AG10803 (cell line): ENCODE measurements at places on chromosomes 11 and 22.

GRCh38 chr11:44316659-44317240 lies 6.8 kb upstream of the ALX4 start:
- DNase-seq: no peak

DNA sequence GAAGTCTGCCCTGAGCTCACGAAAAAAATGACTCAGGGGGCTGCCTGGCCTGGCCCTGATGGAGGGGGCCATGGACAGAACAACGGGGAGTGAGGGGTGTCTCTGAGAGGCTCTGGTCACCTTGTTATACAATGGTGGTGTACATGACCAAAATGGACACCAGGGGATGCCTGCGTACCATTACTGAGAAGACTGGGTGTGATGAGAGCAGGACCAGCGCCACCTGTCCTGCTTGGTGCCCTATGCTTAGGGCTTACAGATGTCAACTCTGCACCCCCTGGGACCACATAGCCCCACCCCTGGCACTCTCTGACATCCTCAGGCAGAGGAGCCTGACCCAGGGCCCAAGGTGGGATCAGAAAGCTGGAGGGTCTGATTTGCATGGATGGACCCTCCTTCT lies 104.8 kb downstream of the ZNF280B start:
- no peak for DNase-seq

- DNase-seq: no peak
These were observed 4.6 kb upstream of the IL17REL start for GRCh38 chr22:50016988-50017700.

- DNase-seq: peak; percentile 88
These were observed 23.0 kb upstream of the EXPH5 start for GRCh38 chr11:108616549-108616948.

- no peak for DNase-seq
These were observed 39.1 kb downstream of the CASP12 start for GRCh38 chr11:104858882-104859775.

GRCh38 chr22:41021061-41021612 lies 70.0 kb downstream of the RBX1 start:
- DNase-seq: no peak

- DNase-seq: peak; percentile 56
These were observed 1012.1 kb downstream of the OPCML start for GRCh38 chr11:132520199-132520598.

DNA sequence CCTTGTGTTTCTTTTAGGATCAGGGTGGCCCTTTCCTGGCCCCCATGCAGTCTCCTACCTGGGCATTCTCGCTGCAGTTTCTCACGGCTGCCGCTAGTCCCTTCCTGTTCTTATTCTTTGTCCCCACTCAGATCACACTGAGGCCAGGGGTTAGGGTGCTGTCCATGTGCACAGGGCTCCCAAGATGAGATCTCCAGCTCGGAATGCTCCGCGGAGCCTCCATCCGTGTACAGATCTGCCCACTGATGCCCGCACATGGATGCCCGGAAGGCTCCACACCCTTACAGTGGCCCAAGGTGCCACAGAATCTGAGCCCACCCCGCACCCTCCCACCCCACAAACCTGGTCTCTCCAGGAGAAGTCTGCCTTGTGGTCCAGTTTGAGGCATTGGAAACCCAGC lies 457.3 kb downstream of the TBC1D22A start:
- no peak for DNase-seq

DNA sequence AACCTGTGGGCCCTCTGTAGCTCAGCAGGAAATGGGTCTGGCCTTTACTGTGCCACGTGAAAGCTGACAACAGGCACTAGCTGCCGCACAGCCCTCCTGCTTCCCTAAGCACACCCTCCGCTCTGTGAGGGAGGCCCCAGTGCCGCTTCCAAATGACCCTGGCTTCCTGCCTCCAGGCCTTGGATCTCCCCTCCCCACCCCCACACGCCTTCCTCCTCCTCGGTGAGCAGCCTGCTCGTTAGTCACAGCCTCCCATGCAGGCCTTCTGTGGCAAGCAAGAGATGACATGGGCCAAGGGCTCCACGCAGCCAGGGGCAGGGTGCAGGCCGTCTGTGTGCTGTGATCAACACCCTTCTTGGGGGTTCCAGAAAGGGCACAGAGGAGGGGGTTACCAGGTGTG lies 15.3 kb upstream of the RASL10A start:
- DNase-seq: peak; percentile 46

DNA sequence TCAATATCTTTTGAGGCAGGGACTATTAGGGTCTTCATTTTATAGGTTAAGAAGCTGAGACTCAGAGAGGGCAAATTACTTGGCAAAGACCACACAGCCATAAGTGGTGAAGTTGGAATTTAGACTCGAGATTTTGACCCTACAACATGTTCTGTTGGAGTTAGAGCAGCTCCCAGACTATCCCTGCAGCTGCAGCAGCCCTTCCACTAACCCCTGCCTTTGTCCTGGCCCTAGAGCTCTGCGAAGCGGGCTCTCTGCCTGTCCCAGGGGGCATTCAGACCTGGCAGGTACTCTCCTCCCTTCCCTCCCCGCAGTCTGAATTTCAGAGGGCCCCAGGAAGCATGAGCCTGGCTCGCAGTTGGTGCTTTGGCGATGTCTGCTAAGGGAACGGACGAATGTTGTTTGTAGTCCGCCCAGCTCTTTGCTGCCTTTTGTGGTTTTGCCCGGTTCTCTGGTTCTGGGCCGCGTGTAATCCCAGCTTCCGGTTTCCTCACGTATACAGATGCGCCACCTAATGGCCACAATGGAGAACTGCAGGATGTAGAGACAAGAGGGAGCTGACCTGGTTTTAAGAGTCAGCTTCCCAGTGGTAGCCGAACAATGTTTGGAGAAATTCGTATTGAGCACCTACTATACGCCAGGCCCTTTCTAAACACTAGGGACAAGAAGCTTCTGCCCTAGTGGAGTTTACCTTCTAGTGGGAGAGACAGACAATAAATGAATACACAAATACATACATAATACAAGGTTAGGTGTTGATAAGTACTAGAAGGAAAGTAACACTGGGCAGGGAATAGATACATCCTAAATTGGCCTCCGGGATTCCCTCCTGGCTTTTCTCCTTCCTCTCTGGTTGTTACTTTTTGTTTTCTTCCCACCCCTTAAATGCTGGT lies 125.2 kb downstream of the ST3GAL4 start:
- peak; percentile 85 for DNase-seq

- peak; percentile 75 for DNase-seq
These were observed 3.9 kb downstream of the JOSD1 start for GRCh38 chr22:38696606-38697424.

- DNase-seq: no peak
These were observed 20.0 kb downstream of the TPBGL start for GRCh38 chr11:75260396-75261170.

GRCh38 chr11:8544807-8545206 lies 49.2 kb downstream of the STK33 start:
- no peak for DNase-seq

GRCh38 chr11:123233280-123233974 lies 38.4 kb upstream of the CLMP start:
- DNase-seq: peak; percentile 13

GRCh38 chr11:76209375-76209972 lies 3.2 kb upstream of the WNT11 start:
- DNase-seq: no peak

- DNase-seq: peak; percentile 76
These were observed 13.6 kb upstream of the NUP160 start for GRCh38 chr11:47861728-47862127.

- peak; percentile 93 for DNase-seq
These were observed 29.5 kb downstream of the DKK3 start for GRCh38 chr11:11978792-11979487.

- no peak for DNase-seq
These were observed 7.6 kb downstream of the PLEKHB1 start for GRCh38 chr11:73653996-73654395.

- no peak for DNase-seq
These were observed 5.9 kb upstream of the TOMM22 start for GRCh38 chr22:38675833-38676232.

GRCh38 chr11:64007629-64008282 lies 21.5 kb downstream of the OTUB1 start:
- no peak for DNase-seq

GRCh38 chr22:17120281-17120680 lies 879 bp downstream of the TMEM121B start:
- DNase-seq: peak; percentile 19

DNA sequence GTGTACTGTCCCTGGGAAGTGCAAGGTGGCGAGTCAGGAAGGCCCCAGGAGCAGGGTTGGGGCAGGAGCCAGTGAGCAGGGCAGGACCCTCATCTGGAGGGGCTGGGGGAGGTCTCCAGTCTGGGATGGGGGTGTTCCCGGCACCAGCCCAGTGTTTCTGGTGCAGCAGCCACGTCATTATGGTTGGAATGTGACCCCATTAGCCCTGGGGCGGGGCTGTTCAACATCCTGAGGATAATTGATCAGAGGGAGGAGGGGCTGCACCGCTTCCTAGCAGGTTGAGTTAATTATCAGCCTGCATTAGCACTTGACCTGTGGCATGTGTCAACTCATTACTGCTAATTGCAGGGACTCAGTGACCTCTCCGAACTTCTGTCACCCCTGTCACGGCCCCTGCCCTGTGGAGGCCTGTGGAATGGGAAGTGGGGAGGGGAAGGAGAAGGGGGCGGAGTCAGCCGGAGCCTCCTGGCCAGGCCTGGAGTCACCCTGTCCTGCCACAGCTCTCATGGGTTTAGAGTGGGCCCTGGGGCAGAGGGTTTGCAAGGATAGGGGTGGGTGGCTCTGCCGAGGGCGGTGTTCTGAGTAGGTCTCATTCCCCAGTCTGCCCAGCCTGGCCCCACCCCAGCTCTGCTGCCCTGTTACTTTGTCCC lies 52.8 kb upstream of the CCDC188 start:
- DNase-seq: peak; percentile 9

- DNase-seq: peak; percentile 55
These were observed 64.9 kb downstream of the DEPDC5 start for GRCh38 chr22:31818481-31819392.

DNA sequence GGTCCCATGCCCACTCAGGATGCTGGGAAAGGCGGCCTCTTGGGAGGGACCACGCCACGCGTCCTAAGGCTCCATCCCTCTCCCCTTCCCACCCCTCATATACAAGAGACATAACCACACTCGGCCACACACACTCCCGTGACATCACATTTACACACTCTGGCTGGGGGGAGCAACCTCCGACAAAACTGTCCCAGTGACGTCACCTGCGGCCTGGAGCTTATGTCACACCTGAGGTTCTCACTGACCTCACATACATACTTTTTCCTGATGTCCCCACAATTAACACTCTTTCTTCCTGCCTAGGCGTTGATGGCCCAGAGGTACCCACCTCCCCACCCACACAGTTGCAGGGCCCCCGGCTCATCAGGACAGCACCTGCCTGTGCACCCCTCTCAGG lies 1.9 kb downstream of the ELFN2 start:
- DNase-seq: no peak

GRCh38 chr11:19975414-19975990 lies 184.8 kb downstream of the DBX1 start:
- DNase-seq: no peak

DNA sequence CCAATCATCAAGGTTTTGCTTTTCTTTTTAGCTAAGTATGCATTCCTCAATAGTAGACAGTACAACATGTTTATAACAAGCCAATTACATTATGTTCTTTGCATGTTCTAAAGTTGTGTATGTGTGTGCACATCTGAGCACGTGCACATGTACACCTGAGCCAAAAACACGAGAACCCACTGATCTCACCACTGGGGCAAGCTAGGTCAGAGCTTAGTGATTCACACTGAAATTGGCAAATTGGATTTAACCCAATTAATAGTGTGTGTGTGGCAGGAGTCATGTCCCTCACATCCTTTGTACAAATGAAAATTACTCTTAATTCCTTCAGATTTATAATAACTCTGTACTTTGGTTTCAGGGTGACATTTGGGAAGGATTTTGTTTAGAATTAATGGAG lies 145.7 kb upstream of the TEAD1 start:
- no peak for DNase-seq

GRCh38 chr22:49748514-49748913 lies 79.2 kb downstream of the BRD1 start:
- no peak for DNase-seq

DNA sequence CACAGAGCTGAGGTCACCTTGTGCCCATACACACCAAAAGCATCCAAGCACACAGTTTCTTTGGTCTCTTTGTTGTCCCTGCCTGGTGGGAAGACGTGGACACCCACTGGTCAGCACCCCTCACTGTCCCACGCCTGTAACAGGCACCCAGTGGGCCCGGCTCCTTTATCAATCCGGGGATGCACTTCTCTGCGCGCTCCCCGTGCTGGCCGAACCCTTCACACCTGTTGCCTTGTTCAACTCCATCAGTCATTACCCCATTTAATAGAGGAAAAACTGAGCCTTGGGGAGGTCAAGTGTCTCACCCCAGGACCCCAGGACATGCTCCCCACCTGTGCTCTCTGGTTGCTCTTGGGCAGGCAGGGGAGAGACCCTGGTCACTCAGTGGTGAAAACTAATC lies 49.7 kb upstream of the FGF3 start:
- no peak for DNase-seq

- DNase-seq: no peak
These were observed at the start of gene APOBEC3H for GRCh38 chr22:39097098-39098020. TSS of gene APOBEC3H (plus strand) at chr22:39097244. CDS start at chr22:39100279, 3,035 bp downstream.

DNA sequence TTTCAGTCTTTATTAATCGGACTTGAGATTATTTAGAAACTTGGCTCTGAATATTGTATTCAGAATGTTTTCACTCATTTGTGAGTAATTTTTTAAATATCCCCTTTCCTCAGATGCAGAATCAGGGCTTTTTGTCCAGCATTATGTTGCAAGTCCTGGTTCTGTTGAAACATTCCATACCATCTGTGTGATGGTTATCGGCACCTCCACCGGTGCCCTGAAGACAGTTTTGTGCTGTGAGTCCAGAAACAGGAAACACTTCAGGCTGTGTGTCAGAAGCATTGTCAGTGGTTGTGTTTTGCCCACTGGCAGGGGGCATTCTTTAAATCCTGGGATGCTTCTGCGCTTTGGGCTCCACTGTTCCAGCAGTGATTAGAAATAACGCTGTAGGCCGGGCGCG lies 20.4 kb downstream of the CDPF1 start:
- DNase-seq: peak; percentile 67

GRCh38 chr11:15541079-15541478 lies 426.4 kb downstream of the INSC start:
- no peak for DNase-seq

GRCh38 chr11:78588517-78588916 lies 13.9 kb upstream of the NARS2 start:
- no peak for DNase-seq

DNA sequence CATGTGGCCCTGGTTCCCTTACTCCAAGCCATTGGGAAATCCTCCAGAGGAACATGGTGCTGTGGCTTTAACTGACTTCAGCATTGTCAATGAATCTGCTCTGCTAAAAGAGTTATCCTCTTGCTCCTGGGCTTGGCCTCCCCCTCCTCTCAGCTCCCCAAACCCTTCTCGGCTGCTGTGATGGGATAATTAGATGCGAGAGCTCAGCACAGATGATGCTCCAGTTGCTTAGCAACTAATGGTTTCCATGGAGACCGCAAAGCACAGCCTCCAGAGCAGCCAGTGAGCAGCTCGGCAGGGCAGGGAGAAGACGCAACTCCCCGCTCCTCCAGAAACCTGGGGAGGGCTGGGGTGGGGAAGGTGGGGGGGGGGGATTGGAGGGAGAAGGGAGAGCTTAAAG lies 2.8 kb upstream of the UPK2 start:
- DNase-seq: no peak

GRCh38 chr22:26515931-26516330 lies 3.7 kb upstream of the TFIP11 start:
- no peak for DNase-seq

- peak; percentile 89 for DNase-seq
These were observed 28.4 kb downstream of the YAP1 start for GRCh38 chr11:102138670-102139069.

- DNase-seq: no peak
These were observed 35.0 kb upstream of the TPBGL start for GRCh38 chr11:75205564-75206020.
